Stimulated activated CD8-positive, alpha-beta memory T cell treated with anti-CD3 and anti-CD28 coated beads, Interleukin-4, amount 100 ng/mL, for 4 hours (primary cell): ENCODE measurements at places on chromosomes 6 and 20.

DNA sequence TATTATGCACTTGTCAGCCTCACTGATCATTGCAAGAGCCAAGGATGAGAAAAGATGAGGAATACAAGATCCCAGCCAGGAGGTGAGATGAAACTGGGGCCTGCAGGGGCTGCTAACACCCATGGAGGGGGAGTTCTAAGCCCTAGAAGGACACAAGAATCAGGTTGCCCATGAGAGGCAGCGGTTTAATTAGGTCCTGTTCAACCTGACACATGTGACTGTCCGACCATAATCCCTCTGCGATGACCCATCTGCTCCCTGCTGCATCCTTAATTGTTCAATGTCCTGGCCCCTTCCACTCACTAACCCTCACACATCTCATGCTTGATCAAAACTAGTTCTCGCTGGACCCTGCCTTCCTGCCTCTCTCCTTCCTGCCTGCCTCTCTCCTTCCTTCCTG is 52.2 kb upstream of the NNAT start:
- no peak for DNase-seq

DNA sequence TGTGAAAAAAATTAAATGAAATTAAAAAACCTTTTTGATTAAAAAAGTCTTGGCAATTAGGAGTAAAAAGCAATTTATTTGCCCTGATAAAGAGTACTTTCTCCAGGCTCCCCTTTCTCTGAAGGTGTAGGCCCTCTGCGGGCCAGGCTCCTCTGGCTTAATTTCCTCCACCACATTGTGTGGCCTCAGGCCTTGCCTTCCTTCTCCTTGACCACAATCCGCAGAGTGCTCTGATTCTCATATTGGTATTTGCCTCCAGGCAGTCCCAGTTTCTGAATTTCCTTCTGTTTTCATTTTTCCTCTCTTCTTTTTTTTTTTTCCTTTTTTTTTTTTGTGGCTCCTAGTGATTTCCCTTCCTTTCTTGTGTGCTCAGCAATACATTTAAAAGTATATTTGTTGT is 96.4 kb downstream of the AIG1 start:
- DNase-seq = no peak

GRCh38 chr20:34294563-34294962 is 8.6 kb downstream of the AHCY start:
- DNase-seq = no peak

- DNase-seq = no peak
These were observed 352.6 kb downstream of the RIMS1 start for GRCh38 chr6:72238900-72239299.

DNA sequence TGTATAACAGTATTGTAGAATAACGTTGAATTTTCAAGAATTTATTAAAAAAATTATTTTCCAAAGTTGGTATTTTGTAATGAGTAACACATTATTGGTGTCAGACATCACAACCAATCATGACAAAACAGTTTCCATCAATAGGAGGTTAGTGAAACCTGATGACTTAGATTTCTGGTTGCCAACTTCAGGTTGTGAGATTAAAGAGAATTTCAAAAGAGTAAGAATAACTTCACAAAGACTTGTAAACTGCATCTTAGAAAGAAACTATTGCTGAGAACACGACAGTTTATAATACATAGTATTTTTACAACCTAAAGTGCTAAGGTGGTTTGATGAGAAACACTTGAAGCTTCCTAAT is 159.2 kb upstream of the ARG1 start:
- DNase-seq = no peak
